ENCODE measurements at places on chromosomes 5 and 9.

DNA sequence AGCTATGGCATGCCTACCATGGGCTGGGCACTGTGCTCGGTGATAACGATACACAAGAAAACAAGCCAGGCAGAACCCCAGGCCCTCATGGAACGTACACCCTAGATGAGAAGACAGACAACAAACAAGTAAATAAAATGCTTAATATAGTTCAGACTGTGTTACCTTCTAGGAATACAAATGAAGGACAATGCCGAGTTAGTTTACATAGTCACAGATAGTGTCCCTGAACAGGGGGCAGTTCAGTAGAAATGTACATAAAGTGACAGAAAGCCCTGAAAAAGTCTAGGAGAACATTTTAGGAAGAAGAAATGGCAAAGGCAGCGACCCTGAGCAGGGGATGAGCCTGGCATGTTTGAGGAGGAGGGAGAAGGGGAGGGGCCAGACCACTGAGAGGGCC lies 21.7 kb downstream of the SLC22A5 start:
- no peak for DNase-seq

GRCh38 chr5:170290498-170290897 lies 7.1 kb downstream of the LCP2 start:
- DNase-seq, result no peak

DNA sequence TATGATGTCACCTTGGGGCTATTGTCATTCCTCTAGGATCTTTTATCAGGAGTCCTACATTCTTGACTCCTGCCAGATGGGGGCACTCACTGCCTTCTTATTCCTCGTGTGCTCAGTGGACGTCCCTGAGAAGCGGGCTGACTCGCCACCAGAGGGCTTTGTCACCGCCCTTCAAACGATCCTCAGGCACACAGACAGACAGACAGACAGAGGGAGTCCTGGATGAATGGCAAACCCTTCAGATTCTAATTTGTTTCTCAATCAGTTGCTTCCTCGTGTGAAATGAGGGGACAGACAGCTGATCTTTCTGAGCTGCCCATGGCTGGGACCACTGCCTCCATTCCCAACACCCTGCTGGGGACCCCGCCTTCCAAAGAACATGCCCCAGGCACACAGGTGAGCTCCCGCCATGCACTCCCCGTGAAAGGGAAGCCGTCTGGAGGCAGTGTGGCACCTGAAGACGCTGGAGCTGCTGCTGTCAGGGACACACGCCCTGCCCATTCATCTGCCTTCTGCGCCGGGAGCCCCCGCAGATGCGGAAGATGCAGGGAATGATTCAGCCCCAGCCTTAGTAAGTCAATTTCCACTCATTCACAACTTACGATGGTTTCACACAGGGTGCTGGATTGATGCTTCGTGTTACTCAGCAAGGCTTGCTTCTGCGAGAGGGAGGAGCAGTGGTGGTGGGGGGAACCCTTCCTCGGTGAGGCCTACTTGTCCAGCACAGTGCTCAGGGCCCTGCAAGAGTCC lies 24.9 kb upstream of the SH3PXD2B start:
- peak; percentile 26 for DNase-seq

DNA sequence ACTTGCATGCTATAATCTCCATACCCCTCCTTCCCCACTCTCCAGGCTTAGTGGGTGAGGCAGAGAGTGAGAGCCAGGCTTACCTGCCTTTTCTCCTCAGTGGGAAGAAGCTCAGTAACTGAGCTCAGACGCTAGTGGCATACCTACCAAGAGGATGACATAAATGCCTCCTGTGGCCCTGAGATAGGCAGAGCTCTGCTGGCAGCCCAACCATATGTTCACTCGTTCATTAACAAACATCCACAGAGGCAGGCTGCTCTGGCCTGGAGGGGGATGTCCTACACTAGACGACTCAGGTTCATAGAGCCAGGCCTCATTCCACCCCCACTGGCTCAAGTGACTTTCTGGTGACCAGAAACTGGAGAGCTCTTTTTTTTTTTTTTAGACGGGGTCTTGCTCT lies 81.3 kb downstream of the THBS4 start:
- DNase-seq, result no peak

- DNase-seq, result no peak
Observed at GRCh38 chr5:64330728-64331231, 165.1 kb downstream of the RNF180 start.

DNA sequence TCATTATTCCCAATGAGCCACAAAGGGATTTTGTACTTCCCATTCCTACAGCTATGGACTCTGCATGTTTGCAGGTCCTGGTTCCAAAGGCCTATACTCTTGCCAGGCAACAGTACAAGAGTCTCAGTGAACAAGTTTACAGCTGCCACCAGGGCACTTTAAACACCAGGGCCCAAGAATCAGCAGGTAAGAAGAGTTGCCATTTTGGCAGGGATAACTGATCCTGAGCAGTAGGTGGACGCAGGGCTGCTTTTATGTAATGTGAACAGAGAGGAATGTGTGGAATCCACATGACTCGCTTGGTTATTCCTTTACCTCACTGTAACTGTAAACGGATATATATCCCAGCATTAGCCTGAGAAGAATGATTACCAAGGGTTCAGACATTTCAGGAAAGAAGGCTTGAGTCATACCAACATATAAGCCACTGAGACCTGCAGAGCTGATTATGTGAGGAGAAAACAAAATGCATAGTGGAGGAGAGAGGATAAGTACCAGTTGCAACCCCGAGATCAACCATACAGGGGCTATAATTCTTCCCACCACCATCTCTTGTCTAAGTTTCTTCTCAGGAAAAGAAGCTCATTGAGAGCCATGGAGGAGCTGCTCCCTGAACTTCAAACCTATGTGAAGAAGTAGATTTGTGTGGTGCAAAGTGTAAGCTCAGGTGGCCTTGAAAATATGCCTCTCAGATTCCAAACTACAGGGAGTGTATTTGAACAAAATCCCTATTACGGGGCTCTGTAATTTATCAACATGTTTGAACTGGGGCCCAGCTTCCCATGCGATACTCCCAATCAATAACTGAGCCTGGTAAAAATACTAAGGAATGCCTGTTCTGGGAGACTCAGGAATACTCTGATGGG lies 24.6 kb downstream of the RAPGEF6 start:
- DNase-seq, result no peak

DNA sequence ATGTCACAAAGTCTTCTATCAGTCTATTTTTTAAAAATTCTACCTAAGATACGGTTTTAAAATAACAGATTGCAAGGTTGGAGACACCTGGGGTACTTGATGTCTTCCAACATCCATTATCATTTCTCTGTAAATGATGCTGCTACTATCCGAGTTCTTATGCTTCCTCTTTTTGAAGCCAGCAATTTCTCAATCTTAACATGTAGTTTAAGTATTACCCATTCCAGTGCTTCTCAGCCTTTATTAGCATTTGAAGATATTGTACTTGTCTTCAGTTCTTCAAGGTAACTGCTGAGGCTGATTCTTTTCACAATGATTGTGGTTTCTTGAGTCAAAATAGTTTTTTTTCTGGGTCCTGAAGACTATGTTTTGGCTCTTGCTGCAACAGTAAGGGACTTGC lies 96.4 kb upstream of the SELENOP start:
- no peak for DNase-seq

DNA sequence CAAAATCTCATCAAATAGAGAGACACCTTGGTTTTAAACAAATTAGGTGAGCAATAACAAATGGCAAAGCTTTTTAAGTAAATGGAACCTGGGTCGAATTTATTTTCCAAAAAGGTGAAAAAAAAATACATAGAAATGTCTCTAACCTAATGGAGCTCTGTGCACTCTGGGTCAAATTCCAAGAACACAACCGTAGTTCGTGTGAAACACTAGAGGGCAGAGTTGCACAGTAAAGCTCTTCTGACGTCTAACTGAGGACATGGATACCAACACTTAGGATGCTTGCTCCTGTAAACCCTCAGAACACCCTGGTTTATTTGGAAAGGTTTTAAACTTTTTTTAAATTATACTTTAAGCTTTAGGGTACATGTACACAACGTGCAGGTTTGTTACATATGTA lies 18.9 kb downstream of the MARCHF11 start:
- no peak for DNase-seq

GRCh38 chr9:107054146-107054545 lies 191.2 kb downstream of the ZNF462 start:
- no peak for DNase-seq

- no peak for DNase-seq
Observed at GRCh38 chr5:160088805-160089204, 30.4 kb downstream of the PWWP2A start.

DNA sequence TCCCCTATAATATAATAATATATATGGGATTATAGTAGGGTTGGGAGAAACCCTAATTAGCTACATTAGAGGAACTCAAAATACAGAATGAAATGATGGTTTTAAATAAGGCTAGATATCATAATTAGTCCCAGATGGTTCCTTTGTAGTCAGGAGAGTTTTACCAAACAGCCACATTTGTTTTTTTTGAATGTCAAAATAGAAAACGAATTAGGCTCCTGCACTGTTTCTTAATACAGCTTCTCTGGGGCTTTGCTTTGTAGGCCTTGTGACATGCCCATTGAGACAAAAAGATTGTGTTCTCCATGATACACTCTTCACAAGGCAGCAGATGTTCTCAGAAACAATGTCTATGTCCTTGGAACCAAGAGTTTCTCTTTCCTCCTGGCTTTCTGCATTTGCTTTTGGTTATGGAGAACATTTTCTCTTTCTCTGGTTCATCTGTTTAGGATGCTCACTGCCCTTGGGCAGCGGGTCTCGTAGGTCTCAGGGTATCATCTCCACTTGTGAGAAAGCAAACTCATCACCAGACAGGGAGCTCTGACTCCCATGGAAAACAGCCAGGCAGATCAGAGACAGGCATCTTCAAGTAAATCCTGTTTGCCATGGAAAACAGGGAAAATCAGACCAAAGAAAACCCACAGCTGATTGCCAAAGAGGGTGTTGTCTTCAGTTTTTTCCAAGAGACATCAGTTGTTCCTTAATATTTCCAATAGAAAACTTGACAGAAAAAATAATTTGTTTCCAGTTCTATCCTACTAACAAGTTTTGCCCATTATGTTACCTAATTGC lies 54.1 kb upstream of the RPS23 start:
- DNase-seq, result no peak

GRCh38 chr5:111574311-111574710 lies 62.0 kb upstream of the STARD4 start:
- DNase-seq, result no peak

GRCh38 chr9:69195668-69196067 lies 21.6 kb downstream of the TJP2 start:
- DNase-seq, result no peak

- no peak for DNase-seq
Observed at GRCh38 chr5:132819468-132819867, 6.4 kb downstream of the SOWAHA start.
